SHP77 (cell line): ENCODE measurements at places on chromosomes 11 and 22.

- DNase-seq = no peak
Observed at GRCh38 chr11:76329983-76330382, 50.9 kb downstream of the THAP12 start.

- DNase-seq = no peak
Observed at GRCh38 chr22:44409211-44409973, 88.6 kb downstream of the RTL6 start.

DNA sequence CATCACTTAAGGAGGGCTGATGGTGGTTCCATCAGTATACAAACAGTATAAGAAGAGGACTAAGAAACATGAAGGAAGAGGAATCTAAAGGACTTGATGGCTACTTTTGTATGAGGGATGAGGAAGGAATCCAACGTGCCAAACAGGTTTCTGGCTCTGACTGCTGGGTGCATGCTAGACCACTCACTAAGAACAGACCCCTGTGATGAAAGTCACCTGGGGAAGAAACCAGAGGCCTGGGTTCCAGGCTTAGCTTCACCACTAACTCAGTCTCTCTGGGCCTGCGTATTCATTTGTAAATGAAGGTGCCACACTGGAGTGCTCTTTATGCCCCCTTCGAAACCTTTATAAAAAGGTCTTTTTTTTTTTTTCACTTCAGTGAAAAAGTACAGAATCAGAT lies 55.1 kb downstream of the AAMDC start:
- DNase-seq = no peak

- DNase-seq = no peak
Observed at GRCh38 chr22:45540122-45540521, 37.4 kb downstream of the FBLN1 start.

DNA sequence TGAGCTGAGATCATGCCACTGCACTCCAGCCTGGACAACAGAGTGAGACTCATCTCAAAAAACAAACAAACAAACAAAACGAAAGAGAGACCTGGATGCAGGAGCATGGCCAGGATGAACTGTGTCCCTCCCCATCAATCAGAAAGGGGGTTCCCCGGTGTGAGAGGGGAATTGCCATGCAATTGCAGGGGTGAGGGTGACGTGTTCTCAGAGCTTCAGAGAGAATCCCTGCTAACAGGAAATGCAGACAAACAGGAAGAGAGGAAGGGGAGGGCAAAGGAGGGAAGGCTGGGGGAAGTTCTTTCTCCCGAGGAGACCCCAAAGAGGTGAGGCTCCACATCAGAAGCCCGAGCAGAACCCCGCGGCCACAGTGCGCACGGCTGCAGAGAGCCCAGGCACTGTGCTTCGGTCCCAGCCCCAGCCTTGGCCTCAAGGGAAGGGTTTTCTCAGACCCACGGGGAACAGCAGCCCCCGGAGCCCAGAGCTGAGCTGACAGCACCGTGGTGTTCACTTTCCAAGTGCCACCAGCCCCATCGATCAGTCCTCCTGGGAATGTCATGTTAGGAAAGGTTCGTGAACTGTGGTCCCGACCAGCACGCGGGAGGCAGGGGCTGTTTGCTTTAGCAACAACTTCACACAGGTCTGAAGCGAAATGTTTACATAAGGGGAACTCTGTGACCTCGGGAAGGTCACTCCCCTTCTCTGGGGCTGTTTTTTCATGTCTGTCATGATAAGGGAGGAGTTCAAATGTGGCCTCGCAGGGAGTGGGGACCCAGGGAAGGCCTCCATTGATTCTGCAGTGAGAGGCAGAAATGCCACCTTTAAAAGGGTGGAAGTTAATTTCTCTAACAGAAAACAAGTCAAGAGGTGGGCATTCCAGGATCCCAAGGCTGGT lies 108.0 kb upstream of the ANO1 start:
- no peak for DNase-seq

DNA sequence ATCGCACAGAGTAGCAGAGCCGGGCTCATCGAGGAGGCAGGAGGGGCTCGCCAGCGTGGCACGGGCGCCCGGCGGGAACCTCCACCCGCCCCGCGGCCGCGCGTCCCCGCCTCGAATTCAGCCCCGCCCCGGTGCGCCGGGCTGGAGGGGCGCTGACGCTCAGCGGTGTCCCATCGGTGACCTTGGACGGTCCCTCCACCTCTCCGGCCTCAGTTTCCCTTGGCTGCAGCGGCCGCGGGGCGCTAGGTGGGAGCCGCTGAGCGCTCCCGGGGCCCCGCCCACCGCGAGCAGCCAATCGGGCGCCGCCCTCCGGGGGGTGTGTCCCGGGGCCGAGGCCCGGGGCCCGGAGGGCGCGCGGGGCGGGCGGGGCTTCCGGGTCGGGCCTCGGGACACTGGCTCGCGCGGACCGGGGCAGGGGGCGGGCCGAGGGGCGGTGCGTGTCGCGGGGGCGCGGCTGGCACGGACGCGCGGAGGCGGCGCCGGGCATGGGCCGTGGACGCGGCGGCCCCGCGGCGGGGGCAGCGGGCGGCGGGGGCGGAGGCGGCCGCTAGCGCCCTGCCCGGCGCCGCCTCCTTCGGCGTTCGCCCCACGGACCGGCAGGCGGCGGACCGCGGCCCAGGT lies at the start of gene PPARA:
Gene PPARA (plus strand): TSS at position 493 of the 621 bp plus-strand sequence. CDS start 47,858 bp downstream, outside the sequence.
- peak; percentile 72 for DNase-seq

GRCh38 chr11:78138694-78139421 lies 568 bp downstream of the ALG8 start:
- DNase-seq = no peak

DNA sequence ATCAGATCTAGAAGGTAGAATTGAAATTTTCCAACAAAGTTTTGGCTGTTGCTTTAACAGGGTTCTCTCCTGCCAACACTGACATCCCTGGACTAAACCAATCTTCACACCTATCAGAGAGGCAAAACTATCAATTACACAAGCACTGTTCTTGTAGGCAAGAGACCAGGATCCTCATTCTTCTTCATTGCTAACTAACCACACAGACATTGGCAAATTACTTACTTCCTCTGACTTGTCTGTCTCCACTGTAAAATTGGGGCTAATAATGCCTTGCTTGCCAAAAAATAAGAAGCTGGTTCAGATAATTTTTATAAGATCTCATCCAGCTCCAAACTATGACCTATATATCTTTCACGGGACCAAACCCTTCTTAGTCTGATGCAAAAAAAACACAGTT lies 93.8 kb upstream of the DDI1 start:
- no peak for DNase-seq

DNA sequence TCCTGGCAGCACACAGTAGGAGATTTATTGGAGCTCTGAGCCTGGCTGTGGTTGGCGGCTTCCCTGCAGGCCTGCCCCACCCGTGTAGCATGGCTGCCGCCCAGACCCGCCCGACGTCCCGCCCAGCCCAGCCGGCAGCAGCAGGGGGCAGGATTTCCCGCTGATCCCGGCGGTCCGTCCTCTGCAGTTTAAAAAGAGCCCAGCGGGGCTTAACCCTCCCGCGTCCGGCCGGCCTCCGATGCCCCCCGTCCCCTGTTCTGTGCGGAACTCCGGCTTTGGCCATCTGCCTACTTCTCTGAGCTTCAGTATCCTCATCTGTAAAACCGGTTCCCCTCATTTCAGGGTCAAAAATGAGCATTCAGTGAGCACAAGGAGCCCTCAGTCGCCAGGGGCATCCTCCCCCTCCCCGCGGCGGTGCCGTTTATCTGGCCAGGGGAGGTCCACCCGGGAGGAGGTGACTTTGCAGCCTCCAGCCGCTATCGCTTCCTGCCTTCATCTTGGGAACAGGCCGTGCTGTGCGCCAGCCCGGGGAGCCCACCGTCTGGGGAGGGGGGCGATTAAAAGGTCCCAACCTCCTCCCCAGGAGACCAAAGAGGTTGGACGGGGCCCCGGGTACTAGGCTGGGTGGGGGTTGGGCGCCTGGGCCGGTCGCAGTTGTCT lies at the start of gene GAS2L1:
Gene GAS2L1 (plus strand): TSS at position 476 of the 660 bp plus-strand sequence. CDS start 1,456 bp downstream, outside the sequence.
- peak; percentile 76 for DNase-seq

DNA sequence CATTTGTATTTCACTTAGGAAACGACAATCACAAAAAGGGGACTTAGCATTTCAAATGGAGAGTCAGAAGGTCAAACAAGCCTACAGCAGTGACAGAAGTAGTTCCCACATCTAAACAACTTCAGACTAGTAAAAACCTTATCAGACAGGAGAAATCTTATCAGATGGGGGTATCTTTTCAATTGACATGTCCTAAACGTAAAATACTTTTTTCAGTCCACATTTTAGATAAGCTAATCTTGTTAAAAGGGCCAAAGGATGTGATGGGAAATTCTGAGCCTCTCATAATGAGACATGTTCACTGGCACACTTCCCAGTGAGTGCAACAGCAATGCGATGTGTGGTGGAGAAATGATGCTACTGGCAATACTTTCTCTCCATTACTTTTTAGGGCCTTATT lies 2.4 kb downstream of the MAPK1 start:
- no peak for DNase-seq

DNA sequence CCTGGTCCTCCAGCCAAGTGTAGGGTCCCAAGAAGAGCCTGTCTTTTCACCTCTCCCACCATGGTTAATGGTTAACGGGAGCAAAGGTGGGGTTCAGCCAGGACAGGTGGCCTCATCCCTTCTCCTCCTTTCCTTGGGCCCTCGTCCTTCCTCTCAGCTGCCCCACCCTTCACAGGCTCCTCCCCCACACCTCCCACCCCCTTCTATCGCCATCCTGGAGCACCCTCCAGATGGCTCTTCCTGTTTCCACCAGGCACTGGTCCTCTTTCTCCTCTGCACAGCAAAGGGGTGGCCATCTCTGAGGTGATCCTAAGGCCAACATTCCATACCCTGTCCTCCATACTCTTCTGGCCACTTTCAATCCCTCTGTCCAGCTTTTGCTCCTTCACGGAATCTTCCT lies 48.9 kb downstream of the SLC22A12 start:
- no peak for DNase-seq

DNA sequence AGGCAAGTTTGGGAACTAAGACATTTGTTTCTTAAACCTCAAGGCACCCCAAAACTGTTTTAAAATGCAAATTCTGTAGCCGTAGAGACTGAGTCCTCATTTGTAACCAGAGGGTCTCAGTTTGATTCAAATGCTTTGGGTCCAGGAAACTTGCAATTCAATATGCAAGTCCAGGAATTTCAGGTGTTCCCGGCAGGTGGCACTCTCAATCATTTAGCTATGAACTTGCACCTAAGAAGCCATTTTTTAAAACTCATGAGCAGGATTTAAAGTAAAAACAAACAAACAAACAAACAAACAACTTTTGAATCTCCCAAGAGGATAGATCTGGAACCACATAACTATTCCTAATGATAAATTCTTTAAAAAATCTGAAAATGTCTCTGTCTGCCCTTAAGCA lies 8.7 kb upstream of the ABTB2 start:
- DNase-seq = peak; percentile 8

DNA sequence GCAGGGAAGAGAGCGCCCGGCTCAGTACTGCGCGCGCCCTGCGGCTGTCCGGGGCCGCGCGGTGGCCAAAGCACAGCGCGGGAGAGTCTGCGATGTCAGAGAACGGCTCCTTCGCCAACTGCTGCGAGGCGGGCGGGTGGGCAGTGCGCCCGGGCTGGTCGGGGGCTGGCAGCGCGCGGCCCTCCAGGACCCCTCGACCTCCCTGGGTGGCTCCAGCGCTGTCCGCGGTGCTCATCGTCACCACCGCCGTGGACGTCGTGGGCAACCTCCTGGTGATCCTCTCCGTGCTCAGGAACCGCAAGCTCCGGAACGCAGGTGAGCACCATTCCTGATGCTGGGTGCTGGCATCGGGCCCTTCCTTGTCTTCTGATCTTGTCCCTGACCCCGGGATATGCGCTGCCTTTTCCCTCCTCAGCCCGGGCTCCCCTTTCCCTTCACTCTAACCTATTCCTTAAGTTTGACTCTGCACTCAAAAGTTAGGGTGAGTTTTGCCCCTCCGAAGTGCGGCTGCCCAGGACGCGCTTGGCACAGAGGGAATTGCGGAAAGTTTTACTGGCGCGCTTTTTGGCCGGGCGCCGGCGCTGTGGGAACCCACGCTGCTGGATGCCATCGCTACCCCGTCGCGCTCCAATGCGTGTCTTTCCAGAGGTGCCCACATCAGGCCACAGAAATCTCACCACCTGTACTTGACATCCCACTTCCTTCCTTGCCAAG lies at the start of gene MTNR1B:
Gene MTNR1B (plus strand): TSS at position 18 of the 714 bp plus-strand sequence. CDS start 75 bp downstream, at position 93.
- no peak for DNase-seq

GRCh38 chr11:44003736-44004451 lies 43.9 kb upstream of the ACCSL start:
- DNase-seq = no peak

GRCh38 chr11:32635819-32636218 lies 52.2 kb downstream of the EIF3M start:
- DNase-seq = no peak

DNA sequence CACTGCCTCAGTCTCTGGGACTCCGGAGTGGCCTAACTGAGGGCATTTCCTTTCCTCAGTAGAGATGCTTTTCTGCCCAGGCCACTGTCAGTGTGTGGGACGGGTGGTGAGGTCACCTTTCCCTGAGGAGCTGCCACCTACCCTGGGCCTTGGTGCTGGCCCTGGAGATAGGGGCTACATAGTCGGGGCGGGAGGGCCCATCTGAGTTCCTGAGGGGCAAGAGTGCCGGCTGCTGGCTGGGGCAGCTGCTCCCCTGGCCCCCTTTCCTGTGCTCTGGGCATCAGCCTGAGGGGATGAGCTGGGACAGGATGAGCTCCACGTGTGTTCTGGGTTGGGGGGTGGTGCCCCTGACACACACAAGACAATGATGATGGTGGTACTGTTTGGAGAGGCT lies 5.4 kb downstream of the KCNC1 start:
- DNase-seq = no peak

- DNase-seq = no peak
Observed at GRCh38 chr11:35418282-35419183, 825 bp downstream of the SLC1A2 start.

DNA sequence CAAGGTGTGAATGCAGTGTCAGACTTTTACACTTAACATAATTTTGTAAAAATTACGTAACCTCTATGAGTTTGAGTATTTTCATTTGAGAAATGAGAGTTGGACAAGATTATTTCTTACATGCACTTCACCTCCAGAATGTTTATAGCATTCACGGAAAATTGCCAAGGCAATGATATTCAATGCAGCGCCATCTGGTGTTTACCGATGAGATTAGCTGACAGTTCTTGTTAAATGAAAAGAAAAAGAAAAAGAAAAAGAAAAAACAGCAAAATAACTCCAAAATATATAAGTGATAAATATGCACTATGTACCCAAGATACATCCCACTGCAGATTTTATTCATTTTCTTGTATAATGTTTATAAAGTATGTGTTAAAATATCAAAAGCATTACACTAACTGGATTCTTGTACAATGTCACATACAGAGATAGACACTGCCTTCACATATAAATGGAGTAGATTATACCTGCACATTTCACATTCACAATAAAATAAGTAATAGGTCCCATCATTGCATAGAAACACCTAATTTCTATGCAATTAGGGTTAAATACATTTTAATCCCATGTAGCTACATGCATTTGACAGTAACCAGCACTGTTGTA lies 976.3 kb upstream of the FAT3 start:
- DNase-seq = peak; percentile 23
